Activated CD8-positive, alpha-beta memory T cell treated with anti-CD3 and anti-CD28 coated beads, Interleukin-2, amount 50 U/mL, for 48 hours (primary cell): ENCODE measurements at places on chromosomes 11 and 22.

GRCh38 chr11:47408598-47409439 lies 429 bp downstream of the SLC39A13 start:
- DNase-seq = peak; percentile 59

DNA sequence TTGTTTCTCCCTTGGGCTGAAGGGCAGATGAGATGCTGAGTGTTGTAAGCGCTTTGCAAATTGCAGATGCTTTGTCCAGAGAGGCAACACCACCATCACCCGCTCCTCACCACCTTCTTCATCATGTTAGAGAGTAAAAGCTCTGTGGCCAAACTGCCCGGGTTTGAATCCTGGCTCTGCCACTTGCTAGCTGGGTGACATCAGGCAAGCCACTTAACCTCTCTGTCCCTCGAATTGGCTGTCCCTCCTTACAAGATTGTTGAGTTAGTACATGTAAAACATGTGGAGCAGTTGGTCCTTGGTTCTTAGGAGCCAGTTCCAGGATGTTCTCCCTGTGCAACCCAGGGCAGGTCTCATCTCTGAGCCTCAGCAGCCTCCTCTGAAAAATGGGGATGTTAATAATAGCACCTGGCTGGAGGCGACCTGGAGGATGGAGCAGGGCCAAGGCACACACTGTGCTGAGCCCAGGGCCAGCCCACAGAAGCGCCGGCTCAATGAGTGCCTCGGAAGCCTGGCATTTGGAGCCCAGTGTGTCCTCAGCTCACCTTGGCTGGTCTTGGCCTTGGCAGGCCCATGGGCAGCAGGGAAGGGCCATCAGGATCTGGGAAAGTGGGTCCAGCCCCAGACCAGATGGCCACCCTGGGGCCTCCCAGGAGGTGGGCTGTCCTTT lies 10.5 kb downstream of the C11orf86 start:
- DNase-seq = no peak

- DNase-seq = no peak
These were observed 60.8 kb downstream of the FBLN1 start for GRCh38 chr22:45563362-45564040.

DNA sequence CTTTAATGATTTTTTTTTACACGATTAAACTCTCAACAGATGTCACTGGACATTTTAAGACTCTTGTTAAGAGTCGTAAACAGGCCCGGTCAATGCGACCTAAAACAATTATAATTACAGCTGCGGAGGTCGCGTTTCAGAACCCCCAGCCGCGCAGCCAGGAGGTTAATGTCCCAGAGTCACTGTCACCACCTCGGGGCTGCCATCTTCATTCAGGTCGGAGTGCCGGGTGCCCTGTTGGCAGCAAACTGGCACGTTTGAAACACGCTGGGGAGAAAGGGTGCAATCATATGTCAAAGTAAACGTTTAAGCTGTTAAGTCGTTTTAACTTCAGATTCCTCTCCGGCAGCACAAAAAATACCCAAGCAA lies 711 bp upstream of the PHF21B start:
- no peak for DNase-seq

GRCh38 chr22:43554259-43554636 lies 142.4 kb downstream of the MPPED1 start:
- no peak for DNase-seq

- DNase-seq = no peak
These were observed 103.2 kb downstream of the GRIA4 start for GRCh38 chr11:105713106-105713505.

DNA sequence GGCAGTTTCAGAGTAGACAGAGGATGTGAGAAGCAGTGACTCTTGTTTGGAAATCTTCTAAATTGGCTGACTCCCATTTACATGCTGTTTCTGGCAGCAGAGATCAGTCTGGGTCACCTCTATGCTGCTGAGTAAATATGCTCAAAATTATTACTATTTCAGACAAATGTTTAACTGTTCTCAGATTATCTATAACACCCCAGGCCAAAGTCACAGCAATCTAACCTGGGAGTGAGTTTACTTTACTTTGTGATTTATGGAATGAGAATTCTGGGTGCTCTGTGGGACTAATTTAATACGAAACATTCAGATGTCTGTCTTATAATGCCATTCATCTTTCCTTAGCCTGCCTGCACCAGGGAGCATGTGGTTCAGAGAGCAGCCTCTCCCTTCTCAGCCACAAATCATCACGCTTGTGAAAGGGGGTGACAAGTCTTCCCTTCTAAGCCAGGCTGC lies 282.5 kb upstream of the MPPED2 start:
- DNase-seq = no peak

GRCh38 chr22:46068593-46069491 lies 81.5 kb upstream of the PPARA start:
- DNase-seq = no peak

DNA sequence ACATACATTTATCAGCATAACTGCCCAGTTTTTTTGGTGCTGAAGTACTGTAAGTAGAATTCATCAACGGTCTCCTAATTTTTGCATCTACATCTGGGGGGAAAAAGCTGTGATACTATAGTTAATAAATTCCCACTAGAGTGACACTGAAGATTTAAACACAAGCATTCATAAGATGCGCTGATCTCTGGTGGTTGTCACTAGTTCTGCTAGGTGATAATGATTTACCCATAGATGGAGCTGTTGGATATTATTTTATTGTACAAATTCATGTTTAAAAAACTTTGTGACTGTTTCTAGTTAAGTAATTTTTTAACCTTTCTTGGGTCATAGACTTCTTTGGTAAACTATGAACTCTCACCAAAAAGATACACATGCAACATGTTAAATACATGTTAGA lies 106.6 kb downstream of the EMSY start:
- no peak for DNase-seq

DNA sequence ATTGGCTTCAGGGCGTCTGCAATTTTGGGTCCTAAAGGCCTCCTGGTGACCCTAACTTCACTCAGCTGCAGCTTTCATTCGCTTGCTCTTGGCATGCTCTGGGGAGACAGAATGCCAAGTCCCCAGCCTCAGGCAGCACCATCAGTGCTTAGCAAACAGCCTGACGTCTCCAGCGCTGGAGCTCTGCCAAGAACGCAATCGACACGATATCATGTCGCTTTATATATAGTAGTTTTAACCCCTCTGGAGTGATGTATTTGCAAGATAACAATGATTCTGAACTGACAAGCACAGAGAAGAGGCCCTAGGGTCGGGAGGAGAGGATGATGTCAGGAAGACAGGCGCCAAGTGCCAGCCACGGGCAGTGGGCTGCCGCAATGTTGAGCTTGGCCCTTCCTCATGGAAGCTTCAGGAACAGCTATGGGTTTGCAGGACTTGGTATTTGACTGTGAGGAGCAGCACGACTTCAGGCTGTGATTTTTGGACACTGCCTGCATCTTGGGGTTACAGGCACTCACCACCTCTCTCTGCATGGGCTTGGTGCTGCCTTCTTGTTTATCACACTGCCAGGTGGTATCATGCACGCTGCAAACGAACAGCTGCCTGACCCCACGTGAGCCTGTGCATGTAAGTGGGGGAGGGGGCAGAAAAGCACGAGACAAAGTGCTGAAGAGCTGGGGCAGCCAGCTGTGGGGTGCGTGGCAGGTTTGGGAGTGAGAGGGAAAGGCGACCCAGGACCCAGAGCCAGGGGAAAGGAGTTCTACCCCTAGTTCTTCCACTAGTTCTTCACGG lies 26.1 kb downstream of the B3GAT1 start:
- no peak for DNase-seq

GRCh38 chr11:16610213-16610737 lies 128.2 kb upstream of the C11orf58 start:
- DNase-seq = no peak

DNA sequence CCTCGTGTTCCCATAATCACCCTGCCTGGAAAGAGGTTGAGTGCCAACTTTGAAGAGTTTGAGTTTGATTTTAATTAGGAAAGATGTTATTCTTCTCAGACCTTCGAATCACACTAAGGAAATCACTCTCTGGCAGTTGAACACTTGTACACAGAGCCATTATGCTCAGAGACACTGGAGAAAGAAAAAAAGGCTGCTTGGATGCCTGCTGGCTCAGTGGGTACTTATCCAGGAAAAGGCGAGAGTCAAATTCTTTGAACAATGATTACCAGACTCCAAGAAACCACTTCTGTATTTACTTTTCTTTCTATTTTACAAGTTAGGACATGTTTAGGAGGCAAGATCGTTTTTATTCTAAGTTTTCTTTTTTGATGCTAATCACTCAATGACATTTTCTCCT lies 438.5 kb upstream of the FAT3 start:
- DNase-seq = no peak

- DNase-seq = no peak
These were observed 8.0 kb upstream of the RRAS2 start for GRCh38 chr11:14366936-14367335.

- DNase-seq = no peak
These were observed 70.2 kb downstream of the DBX1 start for GRCh38 chr11:20089796-20090653.

- no peak for DNase-seq
These were observed 50.8 kb downstream of the DHCR7 start for GRCh38 chr11:71397331-71397860.

DNA sequence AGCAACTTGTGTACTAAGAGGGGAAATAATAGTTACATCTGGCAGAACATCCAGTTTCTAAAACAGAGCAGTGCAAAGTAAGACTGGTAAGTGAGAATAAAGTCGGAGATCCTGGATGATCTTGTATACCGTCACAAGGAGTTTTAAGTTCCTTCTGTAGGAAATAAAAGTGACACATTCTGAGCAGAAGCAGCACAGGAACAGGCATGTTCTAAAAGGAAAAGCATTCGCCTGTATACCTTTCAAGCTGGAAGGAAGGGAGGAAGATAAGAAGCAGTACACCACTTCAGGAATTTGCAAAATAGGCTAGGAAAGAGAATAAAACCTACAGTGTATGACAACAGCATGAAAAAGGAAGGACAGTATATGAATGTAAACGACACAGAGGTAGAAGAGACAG lies 106.2 kb upstream of the TP53AIP1 start:
- DNase-seq = no peak

GRCh38 chr11:111411456-111411855 lies 32.4 kb upstream of the POU2AF1 start:
- DNase-seq = no peak

DNA sequence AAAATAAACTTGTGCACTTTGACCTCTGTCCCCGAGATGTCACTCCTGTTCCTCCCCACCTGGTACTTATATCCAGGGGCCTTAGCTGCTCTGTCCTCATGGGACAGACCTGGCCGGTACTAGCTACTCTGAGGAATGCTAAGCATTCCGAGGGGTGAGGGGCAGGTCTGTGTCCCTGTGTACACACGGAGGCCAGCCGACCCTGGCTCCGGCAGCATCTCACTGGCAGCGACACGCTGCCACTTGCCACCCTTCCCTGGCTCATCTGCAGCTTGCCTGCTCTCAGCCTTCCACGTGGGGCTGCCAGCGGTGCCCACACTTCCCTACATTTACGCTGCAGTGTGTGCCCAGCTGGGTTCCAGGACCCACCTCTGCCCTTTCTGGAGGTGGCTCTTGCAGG lies 21.6 kb upstream of the TEF start:
- no peak for DNase-seq

GRCh38 chr11:30257058-30257457 lies 26.2 kb downstream of the FSHB start:
- no peak for DNase-seq

- no peak for DNase-seq
These were observed 115.0 kb downstream of the SLC1A2 start for GRCh38 chr11:35304386-35304775.

- no peak for DNase-seq
These were observed 9.6 kb upstream of the CDON start for GRCh38 chr11:126072141-126072741.

DNA sequence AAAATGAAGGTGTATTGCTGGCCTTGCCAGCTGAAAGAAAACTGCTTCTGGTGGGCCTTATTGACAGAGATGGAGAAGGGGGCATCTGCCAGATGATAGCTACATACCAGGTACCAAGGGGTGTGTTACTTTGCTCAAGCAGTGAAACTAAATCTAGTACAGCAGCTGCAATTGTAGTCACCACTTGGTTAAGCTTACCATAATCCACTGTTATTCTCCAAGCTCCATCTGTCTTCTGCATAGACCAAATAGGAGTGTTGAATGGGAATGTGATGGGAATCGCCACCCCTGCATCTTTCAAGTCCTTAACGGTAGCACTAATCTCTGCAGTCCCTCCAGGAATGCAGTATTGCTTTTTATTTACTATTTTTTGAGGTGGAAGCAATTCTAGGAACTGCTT lies 45.8 kb upstream of the LIN7C start:
- DNase-seq = no peak

GRCh38 chr11:9757809-9758636 lies 94.1 kb downstream of the SWAP70 start:
- peak; percentile 98 for DNase-seq

DNA sequence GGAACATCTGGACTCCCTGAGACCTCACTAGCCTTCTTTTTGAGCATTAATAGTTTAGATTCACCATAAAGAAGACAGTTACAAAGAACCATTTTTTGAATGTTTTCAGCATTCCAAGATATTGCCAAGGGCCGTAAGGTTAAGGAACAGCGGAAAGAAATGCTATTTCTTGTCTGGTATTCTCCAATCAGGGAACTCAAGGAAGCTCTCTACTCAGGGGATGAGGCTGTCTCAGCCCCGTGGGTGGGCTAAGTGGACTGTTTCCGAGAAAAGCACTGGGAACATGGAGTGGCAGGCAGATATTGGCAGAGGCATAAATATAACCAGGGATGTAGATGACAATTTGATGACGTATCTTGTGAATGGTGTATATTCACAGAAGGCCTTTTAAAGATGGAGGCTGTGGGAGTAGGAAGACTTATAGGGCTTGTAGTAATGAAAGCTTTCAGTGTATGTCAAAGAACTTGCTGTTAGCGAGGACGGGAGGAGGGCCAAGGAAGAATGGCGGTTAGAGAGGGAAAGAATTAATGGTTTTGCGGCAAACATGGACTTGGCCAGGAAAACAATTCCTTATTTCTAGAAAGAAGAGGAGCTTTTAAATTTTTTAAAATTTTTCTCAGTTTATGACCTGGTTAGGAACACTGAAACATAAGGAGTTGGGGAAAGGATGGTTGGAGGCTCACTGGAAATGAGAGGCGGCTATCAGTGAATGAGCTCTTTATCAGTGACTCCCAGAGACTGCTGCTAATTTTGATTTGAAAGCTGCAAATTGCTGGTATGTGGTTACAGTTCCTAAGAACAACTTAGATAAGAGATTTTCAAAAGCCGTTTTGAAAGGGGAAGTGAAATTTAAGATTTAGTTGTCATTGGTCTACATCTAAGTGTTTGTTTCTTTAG lies 64.6 kb downstream of the ST3GAL4 start:
- DNase-seq = no peak
